CD8-positive, alpha-beta memory T cell (primary cell): ENCODE measurements at places on chromosomes 12 and 14.

- no peak overlapping the region for H3K4me3 ChIP-seq
- no peak for DNase-seq
- no peak overlapping the region for H3K27ac ChIP-seq
- H3K36me3 ChIP-seq, result no peaks in the 10 kb centered on the region
These were observed 74.2 kb downstream of the NOC4L start for GRCh38 chr12:132218527-132218875.

DNA sequence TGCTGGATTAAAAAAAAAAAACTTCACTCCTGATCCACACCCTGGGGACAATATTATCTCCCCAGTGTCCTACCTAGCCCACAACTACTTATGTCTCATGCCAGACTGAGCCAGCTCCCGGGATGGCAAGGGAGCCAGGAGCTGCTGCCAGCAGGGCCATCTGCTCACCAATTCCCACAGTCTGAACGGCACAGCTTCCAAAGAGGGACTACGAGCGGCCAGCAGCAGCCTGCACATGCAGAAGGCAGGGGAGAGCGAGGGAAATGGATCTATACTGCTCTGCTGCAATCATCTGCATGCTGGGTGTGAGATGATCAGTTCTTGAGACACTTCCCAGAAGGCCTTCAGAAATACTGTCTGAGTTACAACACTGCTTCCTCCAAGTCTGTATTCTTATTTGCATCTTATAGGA, 11.1 kb downstream of the SSH1 start:
- no peak overlapping the region for H3K27ac ChIP-seq
- H3K27me3 ChIP-seq, result no peaks in the 10 kb centered on the region

- H3K4me3 ChIP-seq, result no peak overlapping the region
- no peaks in the 10 kb centered on the region for H3K27me3 ChIP-seq
- DNase-seq, result no peak
- no peak overlapping the region for H3K27ac ChIP-seq
- H3K36me3 ChIP-seq, result no peaks in the 10 kb centered on the region
These were observed 24.1 kb upstream of the CNTN1 start for GRCh38 chr12:40668099-40668529.

DNA sequence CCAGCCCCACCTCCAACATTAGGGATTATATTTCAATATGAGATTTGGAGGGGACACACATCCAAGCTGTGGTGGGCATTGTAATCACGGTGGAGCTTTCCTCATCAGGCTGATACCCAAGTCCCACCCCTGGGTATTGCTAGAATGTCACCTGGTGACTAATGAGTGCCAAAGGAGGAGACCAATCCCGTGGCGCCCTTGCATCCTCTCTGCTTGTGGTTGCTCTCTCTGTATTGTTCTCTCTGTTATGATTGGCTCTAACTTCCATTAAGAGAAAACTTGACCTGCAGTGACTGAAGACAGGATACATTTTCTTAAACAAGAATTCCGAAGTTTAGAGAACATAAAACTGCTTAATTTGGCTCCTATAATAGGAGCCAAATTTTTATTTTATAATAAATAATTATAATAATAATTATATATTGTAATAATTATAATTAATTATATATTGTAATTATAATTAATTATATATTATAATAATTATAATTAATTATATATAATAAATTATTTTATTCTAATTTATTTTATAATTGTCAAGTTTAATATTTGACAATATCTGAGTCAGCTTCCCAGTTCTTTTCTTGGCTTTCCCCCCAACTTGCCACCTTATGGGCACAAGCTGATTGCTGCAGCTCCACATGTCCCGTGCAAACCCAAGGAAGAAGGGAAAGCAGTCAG, 420.1 kb downstream of the DIO2 start:
- H3K27ac ChIP-seq, result no peak overlapping the region
- no peaks in the 10 kb centered on the region for H3K4me1 ChIP-seq
- DNase-seq, result no peak

DNA sequence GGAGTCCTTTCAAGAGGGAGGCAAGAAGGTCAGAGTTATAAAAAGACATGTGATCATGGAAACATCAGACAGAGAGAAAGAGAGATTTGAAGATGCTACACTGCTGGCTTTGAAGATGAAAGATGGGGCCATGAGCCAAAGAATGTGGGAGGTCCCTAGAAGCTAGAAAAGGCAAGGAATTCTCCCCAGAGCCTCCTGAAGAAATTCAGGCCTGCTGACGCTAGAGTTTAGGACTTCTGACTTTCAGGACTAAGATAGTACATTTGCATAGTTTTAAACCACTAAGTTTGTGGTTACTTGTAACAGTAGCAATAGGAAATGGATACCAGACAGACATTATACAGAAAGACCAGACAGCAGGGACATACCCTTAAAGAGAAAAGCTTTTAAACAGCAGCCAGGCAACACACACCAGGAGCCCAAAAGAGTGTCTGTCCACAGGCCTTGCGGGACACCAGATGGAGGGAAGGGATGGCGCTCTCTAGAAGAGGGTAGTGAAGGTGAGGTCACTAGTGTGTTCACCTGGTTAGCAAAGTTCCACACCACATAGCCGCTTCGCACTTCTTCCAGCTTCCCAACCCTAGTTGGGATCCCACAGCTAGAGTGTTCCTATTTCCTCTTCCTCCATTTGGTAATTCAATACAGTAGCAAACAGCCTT, 29.7 kb upstream of the CEBPE start:
- H3K27me3 ChIP-seq, result no peaks in the 10 kb centered on the region
- peaks cover 6% of the 10 kb centered on the region for H3K4me1 ChIP-seq
- no peaks in the 10 kb centered on the region for H3K36me3 ChIP-seq
- H3K4me3 ChIP-seq, result no peak overlapping the region

DNA sequence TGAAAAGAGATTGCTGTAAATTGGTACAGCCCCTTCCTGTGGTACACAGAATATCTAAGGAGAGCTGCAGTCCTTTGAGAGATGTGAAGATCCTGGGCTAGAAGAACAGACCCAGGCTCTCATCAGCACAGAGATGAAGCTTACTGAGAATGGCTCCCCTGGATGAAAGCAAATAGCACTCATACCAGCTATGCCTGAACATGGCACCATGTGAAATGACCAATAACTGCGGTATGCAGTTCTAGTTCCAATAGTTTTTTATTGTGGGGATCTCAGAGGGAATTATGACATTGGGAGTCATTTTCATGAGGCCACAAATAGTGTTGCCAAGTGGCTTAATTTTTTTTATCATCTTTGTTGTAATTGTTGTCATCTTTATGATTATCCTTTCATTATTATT, 15.4 kb upstream of the TRHDE start:
- no peak overlapping the region for H3K4me3 ChIP-seq
- H3K4me1 ChIP-seq, result no peaks in the 10 kb centered on the region
- no peaks in the 10 kb centered on the region for H3K27me3 ChIP-seq
- no peak for DNase-seq
- no peak overlapping the region for H3K27ac ChIP-seq
- H3K36me3 ChIP-seq, result no peaks in the 10 kb centered on the region

DNA sequence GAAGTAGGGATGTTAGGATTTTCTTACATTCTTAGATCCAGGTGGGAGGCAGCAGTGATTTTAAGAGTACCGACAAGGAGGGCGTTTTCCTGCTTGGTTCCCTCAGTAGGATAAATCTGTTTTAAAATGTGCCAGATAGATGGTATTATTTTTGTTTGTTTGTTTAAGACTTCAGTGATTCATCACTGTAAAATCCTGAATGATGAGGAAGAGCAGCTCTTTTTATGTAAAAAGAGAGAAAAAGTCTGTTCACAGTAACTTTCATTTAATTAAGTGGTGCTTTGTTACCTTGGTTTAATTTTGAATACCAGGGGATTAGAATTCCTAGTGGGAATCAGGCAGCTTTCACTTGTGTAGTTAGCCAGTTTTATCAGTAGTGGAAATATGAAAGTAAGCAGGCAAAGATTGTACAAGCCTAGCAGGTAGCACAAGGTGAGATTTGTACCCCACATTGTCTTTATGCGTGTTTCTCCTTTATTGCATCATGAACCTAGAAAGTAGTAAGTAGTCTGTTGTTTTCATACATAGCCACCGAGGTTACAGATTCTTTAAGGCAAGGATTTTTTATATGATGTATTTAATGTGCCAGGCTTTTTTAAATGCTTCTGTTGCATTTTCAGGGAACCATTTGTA, 349.6 kb downstream of the CCDC91 start:
- H3K4me1 ChIP-seq, result no peaks in the 10 kb centered on the region
- DNase-seq, result no peak

DNA sequence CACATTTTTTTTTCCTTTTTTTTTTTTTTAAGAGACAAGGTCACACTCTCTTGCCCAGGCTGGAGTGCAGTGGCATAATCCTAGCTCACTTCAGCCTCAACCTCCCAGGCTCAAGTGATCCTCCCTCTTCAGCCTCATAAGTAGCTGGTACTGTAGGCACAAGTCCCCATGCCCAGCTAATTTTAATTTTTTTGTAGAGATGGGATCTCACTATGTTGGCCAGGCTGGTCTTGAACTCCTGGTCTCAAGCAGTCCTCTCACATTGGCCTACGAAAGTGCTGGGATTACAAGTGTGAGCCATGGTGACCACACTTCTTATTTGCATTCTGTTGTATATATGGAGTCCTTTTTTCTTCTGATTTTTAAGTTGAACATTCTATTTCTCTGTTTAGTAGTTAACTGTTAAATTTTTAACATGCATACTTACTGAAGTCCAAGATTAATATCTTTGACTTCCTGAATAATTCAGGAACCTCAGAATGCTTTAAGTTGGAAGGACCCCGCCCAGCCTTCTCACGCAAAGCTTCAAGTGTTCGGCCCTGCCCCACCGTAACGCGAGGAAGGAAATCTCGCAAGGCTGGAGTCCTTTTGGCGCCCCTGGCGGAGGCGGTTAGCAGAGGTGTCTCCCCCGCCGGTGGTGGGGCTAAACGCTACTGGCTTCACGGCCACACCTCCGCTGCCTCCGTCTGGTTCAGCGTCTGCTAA, 21.6 kb downstream of the SPATS2 start:
- H3K27me3 ChIP-seq, result no peaks in the 10 kb centered on the region
- no peak overlapping the region for H3K4me3 ChIP-seq
- H3K36me3 ChIP-seq, result no peaks in the 10 kb centered on the region
- H3K4me1 ChIP-seq, result no peaks in the 10 kb centered on the region

DNA sequence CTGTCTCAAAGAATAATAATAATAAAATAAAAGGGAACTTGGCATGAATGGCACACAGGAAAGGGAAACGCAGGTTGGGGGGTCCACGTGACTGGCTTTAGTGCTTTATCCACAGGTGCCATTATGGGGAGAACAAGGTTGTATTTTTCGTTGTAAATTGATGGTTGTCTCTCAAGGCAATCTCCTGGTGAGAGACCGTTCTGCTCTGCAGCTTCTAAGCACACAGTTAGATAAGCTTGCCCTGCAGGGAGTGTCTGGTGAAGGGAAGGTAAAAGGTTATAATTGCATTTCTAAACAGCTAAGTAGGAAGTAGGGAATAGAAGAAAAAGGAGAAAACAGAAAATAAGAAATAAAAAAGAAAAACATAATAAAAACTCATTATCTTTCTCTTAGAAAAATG, 69.1 kb upstream of the CPSF6 start:
- no peak overlapping the region for H3K27ac ChIP-seq
- no peaks in the 10 kb centered on the region for H3K4me1 ChIP-seq
- DNase-seq, result no peak
- H3K36me3 ChIP-seq, result no peaks in the 10 kb centered on the region
- H3K27me3 ChIP-seq, result no peaks in the 10 kb centered on the region
